ENCODE measurements at places on chromosomes 13 and 19. TPM values are rescaled to one million over a fixed set of nuclear protein-coding genes. Genes with fewer than 3 reads are reported as not detected.
A peak's percentile ranks its signal among the peaks of the same experiment; 100 is the strongest.

GRCh38 chr19:55320844-55321419, 4.2 kb downstream of the TMEM150B start:
- no peak for DNase-seq

DNA sequence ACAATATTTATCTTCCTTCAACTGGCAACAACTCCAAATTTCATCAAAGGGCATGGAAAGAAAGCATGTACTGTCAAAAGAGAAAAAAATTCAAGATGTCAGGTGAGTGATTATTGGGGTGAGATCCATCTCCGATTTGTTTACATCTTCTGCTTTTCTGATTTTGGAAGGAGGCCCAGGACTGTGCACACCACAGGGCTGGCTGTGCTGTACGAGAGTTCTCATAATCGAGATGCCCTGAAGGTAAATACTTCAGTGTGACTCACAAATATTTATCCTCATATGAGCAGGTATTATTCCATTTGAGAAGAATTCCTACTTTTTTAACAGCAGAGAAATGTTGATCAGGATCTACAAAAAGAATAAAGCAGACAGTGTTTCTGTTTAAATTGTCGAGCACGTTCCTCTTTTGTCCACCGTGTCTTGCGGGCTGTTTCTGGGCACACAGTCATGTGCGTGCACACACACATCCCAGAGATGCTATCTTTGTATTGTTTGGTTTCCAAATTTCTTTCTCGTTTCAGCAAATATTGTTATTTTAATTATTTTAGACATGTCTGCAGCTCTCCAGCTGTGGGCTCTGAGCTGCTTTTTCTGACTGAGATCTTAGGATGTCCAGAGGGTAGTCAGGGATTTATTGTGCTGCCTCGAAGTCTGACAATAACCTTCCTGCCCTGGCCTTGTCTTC, 103.8 kb downstream of the KL start:
- no peak for DNase-seq

DNA sequence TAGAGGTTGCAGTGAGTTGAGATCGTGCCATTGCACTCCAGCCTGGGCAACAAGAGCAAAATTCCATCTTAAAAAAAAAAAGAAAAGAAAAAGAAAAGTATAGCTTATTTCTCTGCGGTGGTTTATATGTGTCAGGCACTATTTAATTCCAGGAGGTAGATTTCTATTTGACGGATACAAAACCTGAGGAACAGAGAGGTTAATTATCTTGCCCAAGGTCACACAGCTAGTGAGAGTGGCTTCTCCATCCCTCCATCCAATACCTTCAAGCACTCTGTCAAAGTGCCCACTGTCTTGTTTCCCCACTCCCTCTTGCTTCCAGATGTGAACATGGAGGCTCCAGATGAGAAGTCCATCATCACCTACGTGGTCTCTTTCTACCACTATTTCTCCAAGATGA, 34.8 kb downstream of the SPTBN4 start:
- no peak for DNase-seq

DNA sequence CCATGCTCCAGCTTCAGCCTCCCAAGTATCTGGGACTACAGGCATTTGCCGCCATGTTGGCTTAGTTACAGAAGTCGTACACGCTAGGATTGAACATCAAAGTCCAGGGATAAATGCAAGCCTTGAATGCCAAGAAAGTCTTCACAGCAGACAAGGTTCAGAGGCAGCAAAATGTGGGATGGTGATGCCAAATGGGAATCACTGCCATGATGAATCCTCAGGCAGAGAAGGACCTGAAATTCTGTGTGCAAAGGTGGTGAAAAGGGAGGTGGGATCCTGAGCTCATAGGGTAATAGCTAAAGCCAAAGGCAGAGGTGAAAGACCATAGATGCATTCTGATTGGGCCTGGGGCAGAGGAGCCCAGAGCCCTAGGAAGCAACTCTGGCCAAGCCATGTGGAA, 79.3 kb upstream of the STK24 start:
- DNase-seq, result no peak

DNA sequence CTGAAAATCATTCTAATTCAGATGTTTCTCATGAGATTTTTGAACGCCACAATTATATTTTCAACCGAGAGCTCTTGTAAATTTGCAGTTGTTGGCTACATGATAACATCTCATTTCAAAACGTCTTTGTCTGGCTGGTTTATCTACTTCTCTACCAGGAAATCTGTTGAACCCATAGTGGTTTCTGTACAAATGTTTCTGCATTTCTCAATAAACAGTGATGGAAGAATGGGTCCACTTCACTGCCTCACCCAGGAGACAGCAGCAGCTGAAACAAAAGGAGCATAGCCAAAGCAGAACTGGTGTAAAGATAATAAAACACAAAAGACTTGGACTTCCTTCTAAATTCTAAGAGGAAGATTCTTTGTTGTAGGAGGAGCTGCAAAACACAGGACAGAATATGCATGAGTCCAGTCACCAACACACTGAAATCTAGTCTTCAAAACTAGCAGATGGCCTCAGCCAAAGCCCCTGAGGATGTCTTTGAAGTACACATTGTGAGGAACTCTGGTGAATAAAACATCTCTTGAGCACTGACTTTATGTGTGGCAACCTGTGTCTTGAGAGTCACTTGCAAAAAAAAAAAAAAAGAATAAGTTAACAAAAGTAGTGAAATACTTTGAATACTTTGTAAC, 68.6 kb upstream of the FGF14 start:
- DNase-seq, result no peak

DNA sequence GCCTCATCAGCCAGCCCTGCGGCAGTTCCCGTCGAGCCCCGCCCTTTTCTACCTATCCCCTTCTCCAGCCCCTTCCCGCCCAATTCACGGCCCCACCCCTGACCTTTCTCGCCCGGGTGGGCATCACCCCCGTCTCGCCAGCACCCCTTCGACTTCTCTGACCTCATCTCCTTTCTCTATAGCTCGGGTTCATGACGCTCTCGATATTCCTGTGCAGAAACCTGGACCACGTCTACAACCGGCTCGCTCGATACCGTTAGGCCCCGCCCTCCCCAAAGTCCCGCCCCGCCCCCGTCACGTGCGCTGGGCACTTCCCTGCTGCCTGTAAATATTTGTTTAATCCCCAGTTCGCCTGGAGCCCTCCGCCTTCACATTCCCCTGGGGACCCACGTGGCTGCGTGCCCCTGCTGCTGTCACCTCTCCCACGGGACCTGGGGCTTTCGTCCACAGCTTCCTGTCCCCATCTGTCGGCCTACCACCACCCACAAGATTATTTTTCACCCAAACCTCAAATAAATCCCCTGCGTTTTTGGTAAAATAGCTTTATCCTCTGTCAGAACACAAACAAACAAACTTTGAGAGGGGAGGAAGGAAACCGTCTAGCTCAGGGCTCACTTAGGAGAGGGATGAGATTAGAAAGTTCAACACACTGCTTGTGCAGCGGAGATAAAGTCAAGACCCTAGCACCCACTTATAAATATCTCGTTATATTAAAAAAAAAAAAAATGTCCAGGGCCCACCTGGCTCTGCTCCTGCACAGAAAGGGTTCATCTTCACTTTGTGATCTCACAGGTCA, 5.1 kb downstream of the CD37 start:
- no peak for DNase-seq

DNA sequence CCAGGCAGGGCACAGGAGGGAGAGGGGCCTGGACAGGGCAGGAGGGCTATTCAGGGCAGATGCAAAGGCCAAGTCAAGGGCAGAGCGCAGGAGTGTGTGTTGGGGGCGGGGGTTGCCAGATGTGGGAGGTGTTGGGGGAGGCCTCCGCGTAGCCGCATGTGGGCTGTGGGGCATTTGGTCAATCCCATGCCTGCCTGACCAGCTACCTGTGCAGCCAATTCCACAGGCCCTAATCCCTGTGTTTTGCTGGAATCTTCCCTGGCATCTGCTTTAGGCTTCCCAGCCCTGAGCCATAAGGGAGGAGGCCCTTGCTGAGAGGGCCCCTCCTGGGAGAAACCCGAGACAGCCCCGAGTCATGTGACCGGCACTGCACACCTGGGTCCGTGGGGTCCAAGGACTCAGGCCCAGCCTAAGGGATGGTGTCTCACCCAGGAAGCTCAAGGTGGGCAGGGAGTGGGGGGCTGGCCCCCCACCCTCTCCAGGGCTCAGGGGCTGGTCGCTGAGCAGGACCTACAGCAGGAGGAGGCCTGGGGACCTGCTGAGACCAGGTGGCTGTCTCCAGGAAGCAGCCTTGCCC, 20.3 kb downstream of the RFX1 start:
- DNase-seq, result no peak

DNA sequence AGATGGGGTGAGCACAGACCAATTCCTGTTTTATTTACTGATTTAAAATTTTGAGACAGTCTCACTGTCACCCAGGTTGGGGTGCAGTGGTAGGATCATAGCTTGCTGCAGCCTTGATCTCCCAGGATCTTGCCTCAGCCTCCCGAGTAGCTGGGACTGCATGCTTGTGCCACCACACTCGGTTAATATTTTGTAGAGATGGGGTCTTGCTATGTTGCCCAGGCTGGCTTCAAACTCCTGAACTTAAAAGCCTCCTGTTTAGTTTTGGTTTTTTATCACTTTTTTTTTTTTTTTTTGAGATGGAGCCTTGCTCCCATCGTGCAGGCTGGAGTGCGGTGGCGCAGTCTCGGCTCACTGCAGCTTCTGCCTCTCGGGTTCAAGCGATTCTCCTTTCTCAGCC, 4.7 kb downstream of the UBA52 start:
- DNase-seq, result no peak

- DNase-seq, result no peak
Measured at GRCh38 chr19:51431124-51431523, 13.7 kb upstream of the SIGLEC10 start.

DNA sequence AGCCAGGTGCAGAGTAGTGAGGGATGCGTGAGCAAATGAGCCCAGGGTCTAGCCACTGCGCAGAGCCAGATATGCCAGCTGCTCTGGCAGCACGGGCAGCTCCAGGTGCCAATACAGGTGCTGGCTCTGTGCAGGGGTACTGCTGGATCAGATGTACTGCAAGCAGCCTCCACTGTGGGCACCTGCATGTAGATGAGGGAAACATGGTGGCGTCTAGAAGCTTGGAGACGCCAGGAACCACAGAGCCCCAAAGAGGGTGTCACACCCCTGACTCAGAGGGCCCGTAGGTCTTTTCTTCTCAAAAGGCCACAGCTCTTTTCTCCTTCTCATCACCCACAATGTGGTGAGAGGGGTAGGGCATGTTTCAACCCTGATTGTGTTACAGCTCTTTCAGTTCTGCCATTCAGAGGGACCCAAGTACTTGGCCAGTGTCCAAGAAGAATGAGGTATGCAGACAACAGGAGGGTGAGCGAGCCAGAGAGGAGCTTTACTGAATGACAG, 244.4 kb upstream of the SLITRK1 start:
- no peak for DNase-seq

- no peak for DNase-seq
Measured at GRCh38 chr13:80242728-80243427, 98.0 kb downstream of the SPRY2 start.

DNA sequence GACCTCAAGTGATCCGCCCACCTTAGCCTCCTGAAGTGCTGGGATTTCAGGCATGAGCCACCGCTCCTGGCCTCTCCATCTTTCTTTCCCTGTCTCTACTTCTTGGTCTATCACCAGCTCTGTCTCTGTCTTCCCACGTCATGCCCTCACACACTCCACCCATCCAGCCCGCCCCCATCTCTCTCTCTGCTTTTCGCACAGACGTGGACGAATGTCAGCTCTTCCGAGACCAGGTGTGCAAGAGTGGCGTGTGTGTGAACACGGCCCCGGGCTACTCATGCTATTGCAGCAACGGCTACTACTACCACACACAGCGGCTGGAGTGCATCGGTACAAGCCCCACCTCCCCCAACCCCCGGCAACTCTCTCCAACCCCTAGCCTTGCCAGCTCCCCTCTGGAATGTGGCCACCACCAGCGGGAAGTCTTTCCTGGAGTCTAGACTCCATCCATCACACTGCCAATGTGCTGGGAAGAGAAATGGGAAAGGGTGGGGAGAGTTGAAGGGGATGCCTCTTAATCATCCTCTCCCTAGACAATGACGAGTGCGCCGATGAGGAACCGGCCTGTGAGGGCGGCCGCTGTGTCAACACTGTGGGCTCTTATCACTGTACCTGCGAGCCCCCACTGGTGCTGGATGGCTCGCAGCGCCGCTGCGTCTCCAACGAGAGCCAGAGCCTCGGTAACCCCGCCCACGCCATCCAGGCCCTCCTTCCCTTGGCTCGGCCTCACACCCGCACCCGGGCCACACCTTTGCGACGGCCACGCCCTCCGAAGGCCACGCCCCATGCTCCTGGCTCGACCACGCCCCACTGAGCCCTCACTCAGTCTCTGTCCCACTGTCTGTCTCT, 22.5 kb downstream of the LTBP4 start:
- peak; percentile 74 for DNase-seq

DNA sequence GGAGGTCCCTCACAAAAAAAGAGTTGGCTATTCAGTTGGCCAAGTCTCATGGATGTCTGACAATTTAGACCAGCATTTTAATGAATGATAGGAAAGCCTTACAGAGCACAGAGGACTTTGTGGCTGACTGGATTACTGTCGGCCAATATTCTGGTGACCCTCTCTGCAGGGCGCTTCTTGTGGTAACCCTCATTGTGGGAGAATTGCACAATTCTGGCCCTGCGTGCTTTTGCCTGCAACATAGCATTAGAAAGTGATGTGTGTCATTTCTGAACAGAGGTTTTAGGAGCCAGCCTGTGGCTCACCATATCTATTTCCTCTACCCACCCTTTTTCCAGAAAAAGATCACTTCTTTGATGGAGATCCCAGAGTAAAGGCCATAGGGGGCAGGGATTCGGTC, 71.4 kb downstream of the EFNB2 start:
- no peak for DNase-seq

DNA sequence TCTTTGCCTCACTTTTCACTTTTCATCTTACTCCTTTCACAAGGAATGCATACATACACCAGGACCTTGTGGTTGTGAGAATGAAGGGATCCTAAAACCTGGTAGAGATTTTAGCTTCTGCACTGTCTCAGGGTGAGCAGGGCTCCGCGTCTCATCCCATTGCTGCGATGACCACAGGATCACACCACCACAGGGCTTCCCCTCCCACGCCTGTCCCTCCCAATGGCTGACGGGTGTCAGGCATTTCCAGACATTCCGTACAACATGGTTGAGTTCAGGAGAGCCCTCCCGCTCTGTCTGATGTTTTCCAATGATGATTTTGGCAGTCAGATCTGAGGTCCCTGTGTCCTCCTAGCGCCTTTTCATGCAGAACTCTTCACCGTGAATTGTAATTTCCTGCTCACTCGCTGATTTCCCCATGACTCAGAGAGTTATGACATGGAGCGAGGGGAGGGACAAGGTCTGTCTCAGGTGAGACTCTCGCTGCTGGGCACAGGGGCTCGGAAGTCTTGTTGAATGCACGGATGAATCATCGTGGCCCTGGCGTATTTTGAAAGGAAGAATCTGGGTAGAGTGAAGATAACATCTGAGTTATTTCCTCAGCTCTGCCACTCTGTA, 102.8 kb downstream of the TEX29 start:
- no peak for DNase-seq

- DNase-seq, result no peak
Measured at GRCh38 chr13:22428188-22428828, 752.5 kb upstream of the SGCG start.

- DNase-seq, result no peak
Measured at GRCh38 chr13:102968572-102969228, 97.5 kb downstream of the SLC10A2 start.

Gene RLN3
- total RNA-seq, result not detected

Gene UQCRFS1
- total RNA-seq, result 47.8 TPM

Gene PPP2R1A
- total RNA-seq, result 111 TPM

Gene LGALS7B
- not detected for total RNA-seq

Gene APLP1
- total RNA-seq, result 19.5 TPM

Gene PSG6
- total RNA-seq, result not detected

All from NCI-H460 (cell line).